ENCODE measurements at places on chromosomes 13 and 19. TPM values are rescaled to one million over a fixed set of nuclear protein-coding genes. Genes with fewer than 3 reads are reported as not detected.

GRCh38 chr13:98300956-98301641 lies 124.0 kb upstream of the RNF113B start:
- DNase-seq = peak; percentile 67

DNA sequence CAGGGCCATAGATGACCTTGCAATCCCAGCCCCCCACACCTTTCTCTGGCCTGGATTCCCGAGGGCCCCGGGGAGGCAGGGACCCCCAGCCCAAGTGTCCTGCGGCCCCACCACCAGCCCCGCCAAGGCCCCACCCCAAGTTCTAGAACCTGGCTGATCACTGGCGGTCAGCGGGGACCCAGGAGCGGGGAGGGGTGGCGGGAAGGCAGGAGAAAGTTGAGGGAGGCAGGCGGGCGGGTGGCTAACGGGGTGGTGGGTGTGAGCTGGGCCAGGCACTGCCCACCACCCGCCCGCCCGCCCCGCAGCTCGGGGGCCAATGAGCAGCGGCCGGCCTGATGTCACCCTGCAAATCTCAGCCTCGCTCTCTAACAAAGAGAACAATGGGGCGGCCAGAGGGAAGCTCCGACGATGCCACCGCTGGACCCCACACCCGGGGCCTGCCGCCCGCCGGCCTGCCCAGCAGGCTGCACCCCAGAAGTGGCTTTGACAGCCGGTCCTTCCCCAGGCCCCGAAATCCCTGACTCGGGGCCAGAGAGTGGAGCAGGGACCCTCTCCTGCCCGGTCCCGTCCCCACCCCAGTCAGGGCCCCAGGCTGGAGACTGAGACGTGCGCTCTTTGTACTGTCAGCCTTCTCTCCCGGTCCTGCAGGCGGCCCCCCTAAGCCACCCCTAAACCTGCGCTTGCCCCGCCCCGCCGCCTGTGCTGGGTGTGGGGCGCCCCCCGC lies 1.6 kb downstream of the MEX3D start:
- DNase-seq = peak; percentile 90

Gene CYP2F1
- not detected for polyA plus RNA-seq

DNA sequence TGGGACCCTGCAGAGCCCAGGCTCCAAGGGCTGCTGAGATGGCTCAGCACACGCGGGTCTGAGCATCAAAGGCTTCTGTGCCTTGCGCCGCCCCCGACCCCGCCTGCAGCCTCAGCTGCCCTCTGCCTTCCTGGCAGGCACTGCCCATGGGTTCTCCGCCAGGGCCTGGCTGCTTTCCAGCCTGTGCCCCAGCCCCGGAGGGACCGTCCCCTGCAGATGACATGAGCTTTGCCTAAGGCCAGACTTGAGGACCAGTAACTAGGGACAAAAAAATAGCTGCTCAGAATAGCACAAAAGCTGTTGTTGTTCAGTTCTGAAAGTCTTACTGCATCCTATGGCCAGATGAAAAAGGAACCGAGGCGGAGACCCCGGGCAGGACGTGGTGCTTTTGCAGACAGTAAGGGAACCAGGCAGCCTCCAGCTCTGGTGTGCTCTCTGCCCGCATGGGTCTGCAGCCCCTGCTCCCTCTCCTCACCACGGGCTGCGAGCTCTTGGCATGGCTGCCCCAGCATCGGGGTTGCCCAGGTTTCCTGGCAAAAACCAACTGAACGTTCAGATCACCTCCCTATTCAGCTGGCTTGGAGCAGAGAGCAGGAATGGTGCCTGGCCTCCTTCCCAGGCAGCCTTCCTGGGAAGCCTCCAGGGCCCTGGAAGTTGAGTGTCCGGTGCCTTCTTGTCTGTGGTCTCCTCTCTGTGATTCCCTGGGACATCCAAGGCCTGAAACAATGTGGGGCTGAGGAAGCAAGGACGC lies 12.5 kb upstream of the CFAP97D2 start:
- DNase-seq = peak; percentile 24

DNA sequence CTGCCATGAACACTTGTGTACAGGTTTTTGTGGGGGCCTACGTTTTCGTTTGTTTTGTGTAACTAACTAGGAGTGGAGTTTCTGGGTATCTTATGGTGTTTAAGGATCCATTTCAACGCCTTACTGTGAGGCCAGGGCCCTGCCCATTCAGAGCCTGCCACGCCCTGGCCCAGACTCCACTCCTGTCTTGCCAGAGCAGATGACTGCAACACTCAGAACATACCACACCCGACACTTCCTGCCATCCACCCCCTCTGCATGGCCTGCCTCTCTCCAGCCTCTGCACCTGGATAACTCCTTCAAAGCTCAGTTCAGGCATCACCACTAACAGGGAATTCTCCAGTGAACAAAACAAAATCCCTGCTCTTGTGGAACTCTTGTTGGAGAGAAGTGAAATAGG lies 43.2 kb downstream of the RGCC start:
- peak; percentile 55 for DNase-seq

Gene ZIC2
- not detected for polyA plus RNA-seq

- DNase-seq = peak; percentile 7
Observed at GRCh38 chr13:94658926-94659597, 53.3 kb downstream of the SOX21 start.

Gene LRRC4B
- polyA plus RNA-seq = not detected

DNA sequence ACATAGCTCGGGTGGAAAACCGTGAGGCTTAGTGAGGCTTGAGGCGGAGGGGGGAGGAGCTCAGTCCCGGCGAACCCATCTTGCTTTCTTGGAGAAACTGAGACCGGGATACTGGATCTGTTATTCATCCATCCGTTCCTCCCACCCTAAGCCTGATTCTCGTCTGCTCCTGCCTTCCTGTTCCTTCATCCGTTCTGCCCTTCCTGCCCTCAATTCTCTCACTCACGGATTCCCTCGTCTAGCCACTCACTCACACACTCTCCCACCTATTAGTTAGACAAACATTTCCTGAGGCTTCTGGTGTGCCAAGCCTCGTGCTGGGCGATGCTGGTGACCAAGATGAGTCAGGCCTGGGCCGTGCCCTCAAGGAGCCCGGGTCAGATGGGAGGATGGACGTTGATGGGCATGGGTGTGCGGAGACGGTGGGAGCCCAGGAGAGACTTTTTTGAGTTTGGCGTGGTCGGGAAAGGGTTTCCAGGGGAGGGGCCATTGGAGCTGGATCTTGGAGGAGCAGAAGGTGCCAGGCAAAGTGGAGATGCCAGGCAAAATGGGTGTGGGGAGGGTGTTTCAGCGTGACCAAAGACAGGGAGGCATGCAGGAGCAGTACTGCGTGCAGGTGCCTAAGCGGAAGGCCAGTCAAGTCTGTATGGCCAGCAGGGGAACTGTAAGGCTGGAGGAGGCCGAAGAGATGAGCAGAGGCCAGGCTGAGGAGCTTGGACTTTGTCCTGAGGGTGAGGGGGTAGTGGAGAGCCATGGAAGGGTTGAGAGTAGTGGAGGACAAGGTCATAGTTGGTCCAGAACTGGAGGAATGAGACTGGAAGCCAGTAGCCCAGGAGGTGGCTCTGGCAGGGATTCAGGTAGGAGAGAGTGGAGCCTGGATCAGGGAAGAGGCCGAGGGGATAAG lies 7.4 kb upstream of the CNFN start:
- DNase-seq = no peak

GRCh38 chr19:50258918-50259372 lies 55.5 kb downstream of the MYH14 start:
- DNase-seq = peak; percentile 12

All from GM23248 (cell line).